ENCODE measurements at places on chromosomes 7 and 10.

- DNase-seq, result no peak
Measured at GRCh38 chr10:4635883-4636282, 190.1 kb upstream of the AKR1E2 start.

GRCh38 chr10:23318359-23318758 is 26.2 kb downstream of the C10orf67 start:
- DNase-seq, result no peak

DNA sequence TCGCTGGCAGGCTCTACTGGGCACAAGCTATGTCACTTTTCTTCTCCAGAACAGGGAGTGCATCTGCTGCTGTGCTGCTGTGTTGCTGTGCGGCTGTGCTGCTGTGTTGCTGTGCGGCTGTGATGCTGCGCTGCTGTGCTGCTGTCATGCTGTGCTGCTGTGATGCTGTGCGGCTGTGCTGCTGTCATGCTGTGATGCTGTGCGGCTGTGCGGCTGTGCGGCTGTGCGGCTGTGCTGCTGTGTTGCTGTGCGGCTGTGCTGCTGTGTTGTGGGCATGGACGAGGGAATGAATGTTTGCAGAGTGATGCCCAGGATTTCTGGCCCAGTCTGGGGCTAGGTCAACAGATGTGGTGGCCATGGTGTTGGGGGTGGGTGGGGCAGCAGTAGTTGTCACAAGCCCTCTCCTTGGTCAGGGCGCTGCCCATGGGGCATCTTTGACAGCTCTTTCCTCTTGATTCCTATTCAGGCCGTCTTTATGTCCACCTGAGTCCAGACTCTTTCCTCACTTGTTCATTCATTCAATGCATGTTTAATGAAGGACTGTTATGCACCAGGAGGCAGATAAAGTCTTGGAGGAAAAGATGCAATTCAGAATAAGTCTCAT is 55.6 kb downstream of the C10orf120 start:
- DNase-seq, result no peak

- DNase-seq, result no peak
Measured at GRCh38 chr10:124579011-124579399, 117.4 kb downstream of the LHPP start.

DNA sequence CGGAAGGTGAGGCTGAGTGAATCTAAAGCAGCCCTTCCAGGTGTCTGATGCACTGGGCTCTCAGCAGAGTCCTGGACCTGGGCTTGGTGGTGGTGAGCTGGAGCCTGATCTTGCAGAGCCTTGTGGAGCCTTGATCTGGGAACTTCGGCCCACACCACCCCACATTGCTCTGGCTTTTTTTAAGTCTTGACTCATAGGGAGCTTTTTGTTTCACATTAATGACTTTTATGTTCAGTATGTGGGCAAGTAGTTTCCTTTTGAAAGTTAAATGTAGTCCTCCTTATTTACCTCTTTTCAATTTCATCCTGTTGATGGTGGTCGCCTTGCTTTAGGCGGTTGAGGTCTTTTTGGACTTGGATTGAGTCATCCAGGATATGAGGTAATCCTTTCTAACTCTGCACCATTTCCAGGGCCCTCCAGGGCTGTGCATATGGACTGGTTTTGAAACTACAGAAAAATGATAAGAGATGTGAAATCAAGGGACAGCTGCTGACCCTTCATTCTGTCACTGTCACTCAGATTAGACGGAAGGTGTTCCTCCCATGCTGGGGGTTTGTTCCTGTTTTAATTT is 2.9 kb upstream of the NRAP start:
- no peak for DNase-seq

DNA sequence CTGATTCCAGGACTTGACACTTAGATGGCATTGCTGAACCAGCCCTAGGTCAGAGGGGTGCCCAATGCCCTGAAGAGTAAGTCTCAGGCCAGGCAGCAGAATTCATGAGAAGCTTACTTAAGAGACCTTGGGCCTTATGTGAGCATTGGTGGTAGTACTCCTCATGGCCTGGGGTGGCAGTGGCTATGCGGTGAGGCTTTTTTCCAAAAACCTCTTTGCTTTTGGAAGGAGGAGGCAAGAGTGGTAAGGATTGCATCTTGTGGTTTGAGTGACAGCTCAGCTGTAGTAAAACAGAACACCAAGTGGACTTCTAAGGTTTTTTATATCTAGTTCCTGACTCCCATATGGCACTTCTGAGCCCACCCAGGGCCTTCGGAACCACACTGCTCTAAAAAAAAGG is 459.0 kb upstream of the STEAP1 start:
- no peak for DNase-seq

- DNase-seq, result no peak
Measured at GRCh38 chr7:50749896-50750295, 32.8 kb downstream of the GRB10 start.

- DNase-seq, result no peak
Measured at GRCh38 chr7:30931161-30931928, 19.7 kb downstream of the AQP1 start.

GRCh38 chr10:46787321-46787615 is 124.0 kb upstream of the PTPN20 start:
- no peak for DNase-seq

Measured in GM12864 (cell line).